Femur (tissue), 1 donor: ENCODE measurements at places on chromosomes 11 and 22.

- peak; percentile 7 for DNase-seq
These were observed 1.6 kb downstream of the P2RY2 start for GRCh38 chr11:73219396-73220285.

- DNase-seq, result no peak
These were observed 46.1 kb downstream of the PISD start for GRCh38 chr22:31615940-31616314.

DNA sequence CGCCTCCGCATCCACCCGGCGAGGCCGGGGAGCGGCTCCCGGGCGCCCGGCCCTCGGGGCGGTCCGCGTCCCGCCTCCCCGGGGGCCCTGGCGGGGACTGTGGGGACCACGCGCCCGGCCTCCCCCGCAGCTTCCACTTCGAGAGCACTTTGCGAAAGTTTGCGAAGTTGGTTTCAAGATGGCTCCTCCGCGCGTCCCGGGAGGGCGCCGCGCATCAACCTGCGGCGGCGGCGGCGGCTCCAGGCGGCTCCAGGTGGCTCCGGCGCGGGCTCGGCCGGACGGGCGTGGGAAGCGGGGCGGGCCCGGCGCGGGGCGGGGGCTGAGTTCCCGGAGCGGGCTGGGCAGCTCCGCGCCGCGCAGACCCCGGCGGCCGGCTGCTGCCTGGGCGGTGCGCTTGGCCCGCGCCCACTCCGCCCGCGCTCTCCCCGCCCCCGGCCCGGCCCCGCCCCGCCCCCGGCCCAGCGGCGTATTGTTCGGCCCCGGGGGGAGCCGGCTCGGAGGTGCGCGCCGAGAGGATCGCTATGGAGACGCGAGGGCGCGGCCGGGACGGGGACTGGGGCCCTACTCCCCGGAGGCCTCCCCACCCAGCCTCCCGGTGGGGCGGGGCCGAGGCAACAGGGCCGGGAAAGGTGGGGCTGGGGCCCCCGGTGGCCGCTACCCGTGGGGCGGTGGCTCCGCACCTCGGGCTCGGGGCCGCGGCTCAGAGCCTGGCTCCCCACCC, at the start of gene CELSR1:
CELSR1 (minus strand) TSS at position 396 of the 721 bp plus-strand sequence. CDS start 450 bp downstream, outside the sequence.
- DNase-seq, result peak; percentile 50

DNA sequence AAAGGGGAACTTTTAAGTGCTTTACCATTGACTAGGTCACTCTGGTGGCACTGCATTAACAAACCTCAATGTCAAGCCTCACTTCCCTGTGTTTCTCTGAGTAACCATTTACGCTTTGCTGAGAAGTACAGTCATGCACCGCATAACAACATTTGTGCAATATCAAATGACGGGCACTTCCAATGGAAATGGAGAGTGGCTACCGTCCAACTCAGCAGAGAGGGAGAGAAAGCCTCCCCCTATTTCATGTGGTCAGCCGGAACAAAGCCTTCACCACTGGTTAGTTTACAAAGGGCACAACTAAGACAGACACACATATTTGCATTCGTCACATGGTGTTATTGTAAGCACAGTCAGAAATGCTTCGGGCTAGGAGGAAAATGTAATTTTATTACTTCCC, 117.3 kb downstream of the RASSF10 start:
- peak; percentile 51 for DNase-seq

DNA sequence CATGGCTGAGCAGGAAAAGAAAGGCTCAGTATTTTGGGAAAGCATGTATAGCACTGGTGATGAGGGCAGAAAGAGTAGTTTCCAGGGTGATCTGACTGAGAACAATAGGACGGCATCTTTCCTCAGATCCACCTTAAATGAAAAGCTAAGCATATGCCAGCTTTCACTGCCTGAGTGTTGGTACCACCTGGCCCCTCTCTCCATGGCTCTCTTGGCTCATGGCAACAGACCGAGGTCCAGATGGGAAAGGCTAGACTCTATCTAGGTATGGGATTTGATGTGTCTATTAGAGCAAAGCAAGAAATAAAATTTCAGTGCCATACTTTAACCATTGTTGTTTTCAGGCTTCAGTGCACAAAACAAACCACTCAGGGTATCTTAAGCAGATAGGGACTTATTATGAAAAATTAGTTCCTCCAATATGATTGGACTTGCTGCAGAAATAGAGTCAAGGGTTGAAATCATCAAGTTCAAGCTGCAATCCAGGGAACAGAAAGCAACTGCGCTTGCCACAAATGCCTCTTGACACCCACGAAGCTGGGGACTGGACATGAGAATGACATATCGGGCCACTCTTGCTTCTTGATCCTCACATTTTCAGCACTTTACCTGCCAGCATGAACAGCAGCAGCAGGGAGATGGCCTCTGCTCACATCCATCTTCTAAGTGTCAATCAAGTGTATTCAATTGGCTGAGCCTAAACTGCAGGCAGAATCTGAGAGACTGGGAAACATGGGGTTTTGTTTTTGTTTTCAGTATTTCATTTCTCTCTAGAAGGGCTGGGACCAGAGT, 64.0 kb upstream of the SNX19 start:
- DNase-seq, result no peak

DNA sequence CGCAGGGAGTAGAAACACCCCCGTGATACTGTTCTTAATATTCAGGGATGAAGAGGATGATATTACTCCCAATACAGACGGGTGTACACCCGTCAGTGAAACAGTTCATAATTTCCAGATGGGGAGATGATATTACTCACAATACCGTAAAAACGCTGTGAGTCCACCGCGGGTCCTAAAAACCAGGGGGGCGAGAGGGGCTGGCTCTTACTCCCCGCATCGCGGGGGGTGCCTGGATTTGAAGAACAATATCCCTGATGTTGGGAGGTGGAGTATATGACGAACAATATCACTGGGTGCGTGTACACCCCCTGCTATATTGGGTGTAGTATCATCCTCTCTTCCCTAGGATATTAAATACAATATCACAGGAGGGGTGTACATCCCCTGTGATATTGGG, 20.5 kb upstream of the APOL5 start:
- no peak for DNase-seq

DNA sequence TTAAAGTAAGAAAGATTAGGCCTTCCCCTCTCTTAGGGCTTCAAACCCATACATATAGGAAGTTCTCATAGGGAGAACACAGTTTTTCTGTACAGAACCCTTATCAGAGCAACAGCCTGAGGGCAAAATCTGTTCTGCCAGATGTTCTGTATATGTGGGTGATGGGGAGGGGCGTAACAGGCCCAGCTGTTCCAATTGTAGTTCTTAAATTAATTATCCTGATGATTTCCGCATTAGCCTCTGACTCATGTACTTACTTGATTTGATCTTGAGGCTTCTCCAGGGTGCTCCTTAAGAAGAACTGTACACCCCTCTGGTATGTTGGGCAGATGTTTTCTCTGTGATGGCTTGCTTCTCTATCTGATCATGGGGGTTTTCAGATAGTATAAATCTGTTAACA, 123.1 kb upstream of the C11orf87 start:
- no peak for DNase-seq

DNA sequence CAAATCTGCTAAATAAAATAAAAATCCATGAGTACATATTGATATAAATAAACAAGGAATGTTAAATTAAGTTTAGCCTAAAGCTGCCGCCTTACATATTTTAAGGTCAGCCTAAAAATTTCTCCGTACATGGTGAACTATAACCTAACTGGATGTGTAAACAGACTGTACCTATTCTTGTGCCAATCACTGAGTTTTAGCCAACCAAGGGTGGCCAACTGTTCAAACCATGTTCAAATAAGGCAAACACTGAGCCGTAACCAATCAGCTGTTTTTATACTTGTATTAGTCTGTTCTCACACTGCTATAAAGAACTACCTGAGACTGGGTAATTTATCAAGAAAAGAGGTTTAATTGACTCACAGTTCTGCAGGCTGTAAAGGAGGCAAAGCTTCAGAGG, 8.6 kb upstream of the QSER1 start:
- no peak for DNase-seq

GRCh38 chr11:129252621-129253020, 60.5 kb upstream of the ARHGAP32 start:
- no peak for DNase-seq

DNA sequence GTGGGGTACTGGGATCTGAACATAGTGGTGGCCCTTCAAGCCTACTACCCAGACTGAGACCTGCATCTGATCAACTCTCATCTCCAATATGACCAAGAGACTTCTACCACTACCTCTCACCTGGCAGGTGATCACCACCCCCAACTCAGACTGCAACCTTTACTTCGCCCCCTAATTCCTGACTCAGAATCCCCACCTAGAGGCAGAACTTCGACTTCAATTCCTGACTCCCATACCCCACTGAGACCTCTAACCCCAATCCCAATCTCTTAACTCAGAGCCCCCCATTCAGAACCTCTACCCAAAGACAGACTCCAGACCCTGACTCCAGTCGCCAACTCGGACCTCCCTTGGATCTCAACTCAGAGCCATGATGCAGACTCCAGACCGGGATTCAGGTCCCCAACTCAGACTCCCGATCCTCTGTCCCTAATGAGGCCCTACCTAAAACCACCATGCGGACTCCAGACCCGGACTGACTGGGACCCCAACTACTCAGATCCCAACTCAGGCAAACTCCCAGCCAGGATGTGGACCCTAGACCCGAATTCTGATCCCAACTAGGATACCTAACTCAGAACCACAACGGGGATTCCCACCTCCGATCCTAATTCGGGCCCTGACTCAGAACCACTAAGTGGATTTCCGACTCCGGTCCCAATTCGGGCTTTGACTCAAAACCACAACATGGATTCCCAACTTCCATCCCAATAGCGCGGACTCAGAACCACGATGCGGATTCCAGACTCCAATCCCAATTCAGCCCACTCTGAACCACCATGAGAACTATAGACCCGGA, 1.2 kb downstream of the KCNQ1OT1 start:
- peak; percentile 20 for DNase-seq

DNA sequence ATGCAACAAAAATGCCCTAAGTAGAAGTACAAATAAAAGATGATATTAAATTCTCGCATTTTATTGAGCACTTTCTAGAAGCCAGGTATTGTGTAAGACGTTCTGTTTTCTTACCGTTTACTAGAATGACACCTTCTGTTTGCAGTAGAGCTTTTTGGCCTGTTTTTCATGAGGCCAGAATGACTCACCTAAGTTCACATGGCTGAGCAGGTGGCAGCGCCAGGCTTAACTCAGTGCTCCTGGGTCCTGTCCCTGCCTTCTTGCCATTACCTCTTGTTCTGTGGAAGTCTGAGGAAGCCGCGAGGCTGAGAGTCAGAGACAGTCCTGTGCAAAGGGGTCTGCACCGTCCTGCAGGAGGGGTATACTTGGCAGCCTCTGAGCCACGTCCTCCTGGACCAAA, 113.8 kb downstream of the ATXN10 start:
- no peak for DNase-seq

DNA sequence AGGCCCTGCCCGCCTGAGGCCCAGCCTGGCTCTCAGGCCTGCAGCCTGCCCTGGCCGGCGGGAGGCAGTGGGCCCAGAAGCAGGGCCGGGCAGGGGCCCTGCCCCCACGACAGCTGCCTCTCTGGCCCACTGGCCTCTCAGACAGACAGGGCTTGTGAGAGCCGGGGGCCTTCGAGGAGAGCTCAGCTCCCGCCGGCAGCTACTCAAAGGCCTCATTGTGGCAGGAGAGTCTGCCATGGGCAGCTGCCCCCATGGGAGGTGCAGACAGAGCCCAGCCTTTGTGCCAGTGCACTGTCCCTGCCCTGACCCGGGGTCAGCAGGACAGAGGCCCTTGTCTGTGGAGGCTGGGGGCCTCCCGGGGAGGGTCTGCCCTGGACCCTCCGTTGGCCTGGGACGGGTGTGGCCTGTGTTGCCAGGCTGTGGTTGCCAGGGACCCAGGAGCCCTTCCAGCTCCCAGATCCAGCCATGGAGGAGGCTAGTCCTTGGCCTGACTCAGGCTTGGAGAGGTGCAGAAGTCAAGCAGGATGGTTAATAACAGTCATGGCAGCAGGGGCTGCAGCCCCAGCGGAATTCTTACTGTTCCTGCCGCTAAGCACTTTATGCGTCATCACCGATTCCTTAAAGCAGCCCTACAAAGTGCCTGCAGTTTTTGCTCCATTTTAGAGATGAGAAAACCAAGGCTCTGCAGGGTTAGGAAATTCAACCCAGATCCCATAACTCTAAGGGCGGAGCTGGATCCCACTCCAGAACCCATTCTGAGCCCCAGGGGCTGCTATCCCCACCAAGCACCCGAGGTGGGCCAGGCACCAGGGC, 12.5 kb downstream of the FLRT1 start:
- peak; percentile 85 for DNase-seq

DNA sequence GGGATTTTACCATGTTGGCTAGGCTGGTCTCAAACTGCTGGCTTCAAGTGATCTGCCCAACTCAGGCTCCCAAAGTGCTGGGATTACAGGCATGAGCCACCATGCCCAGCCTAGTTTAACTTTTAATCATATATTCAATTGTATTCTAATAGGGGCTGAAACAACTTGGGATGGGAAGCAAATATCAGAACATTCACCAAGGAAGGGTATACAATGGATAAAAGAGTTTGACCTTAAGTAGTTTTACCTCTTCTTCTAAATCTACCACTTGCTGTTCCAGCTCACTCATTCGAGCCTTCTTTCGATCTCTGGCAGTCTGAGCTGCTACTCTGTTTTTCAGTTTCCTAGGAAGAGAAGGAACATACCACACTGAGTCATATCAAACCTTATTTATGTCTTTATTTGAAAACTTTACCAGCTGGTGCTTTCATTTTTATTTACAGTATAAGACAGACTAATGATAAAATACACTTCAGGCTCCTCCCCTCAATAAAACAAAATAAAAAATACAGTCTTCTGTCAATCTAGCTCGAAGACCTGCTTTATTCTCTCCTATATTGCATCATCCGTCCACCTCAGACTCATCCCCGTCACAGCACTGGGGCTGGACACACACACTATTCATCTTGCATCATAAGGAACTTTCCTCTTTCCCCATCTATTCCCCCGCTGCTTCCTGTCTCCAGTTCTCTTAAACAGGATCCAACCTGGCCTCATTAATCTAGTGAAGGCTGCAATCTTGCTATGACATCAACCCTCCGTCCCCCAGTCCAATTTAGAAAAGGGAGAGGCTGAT, 1.4 kb downstream of the XBP1 start:
- DNase-seq, result peak; percentile 75

DNA sequence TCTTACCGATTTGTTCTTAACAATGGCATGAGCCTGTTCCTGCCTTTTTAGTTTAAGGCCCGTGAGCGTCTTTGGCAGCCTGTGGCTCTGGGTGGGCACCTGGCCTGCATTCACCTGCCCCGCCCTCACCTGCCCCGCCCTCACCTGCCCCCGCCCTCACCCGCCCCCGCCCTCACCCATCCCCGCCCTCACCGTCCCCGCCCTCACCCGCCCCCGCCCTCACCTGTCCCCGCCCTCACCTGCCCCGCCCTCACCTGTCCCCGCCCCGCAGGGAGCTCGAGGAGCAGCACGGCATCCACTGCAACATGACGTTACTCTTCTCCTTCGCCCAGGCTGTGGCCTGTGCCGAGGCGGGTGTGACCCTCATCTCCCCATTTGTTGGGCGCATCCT, 14.2 kb downstream of the GATD1 start:
- no peak for DNase-seq
